ENCODE measurements at places on chromosomes 12 and 14. TPM values are rescaled to one million over a fixed set of nuclear protein-coding genes. Genes with fewer than 3 reads are reported as not detected.

Gene GAPDH
- polyA plus RNA-seq = 5,430 TPM

Gene REM2
- 0.24 TPM for polyA plus RNA-seq

Gene CLEC6A
- not detected for polyA plus RNA-seq

Gene STON2
- polyA plus RNA-seq = 16.6 TPM

Gene GSC
- polyA plus RNA-seq = 0.33 TPM

Gene MMP17
- 4.2 TPM for polyA plus RNA-seq

Gene MSI1
- polyA plus RNA-seq = 4.4 TPM

Gene WDR89
- polyA plus RNA-seq = 12.0 TPM

Gene MUCL1
- polyA plus RNA-seq = not detected

Gene RNF212B
- 0.59 TPM for polyA plus RNA-seq

Gene STAC3
- polyA plus RNA-seq = 488 TPM

Gene DHRS2
- 0.11 TPM for polyA plus RNA-seq

Gene MYL2
- 1,082 TPM for polyA plus RNA-seq

Gene KRT81
- not detected for polyA plus RNA-seq

Gene ANAPC7
- 62.4 TPM for polyA plus RNA-seq

Gene GOLGA3
- polyA plus RNA-seq = 40.5 TPM

Gene KLRK1
- 0.58 TPM for polyA plus RNA-seq

Gene RNASE3
- 0.28 TPM for polyA plus RNA-seq

Gene CCDC177
- polyA plus RNA-seq = not detected

Gene SRRM4
- polyA plus RNA-seq = 0.22 TPM

Gene OR4N2
- not detected for polyA plus RNA-seq

Gene P3H3
- polyA plus RNA-seq = 40.3 TPM

Gene SLC10A1
- polyA plus RNA-seq = not detected

Gene TMPRSS12
- 0.04 TPM for polyA plus RNA-seq

Gene SLCO1B1
- polyA plus RNA-seq = not detected

Gene CCDC184
- 3.0 TPM for polyA plus RNA-seq

Gene NPAS3
- polyA plus RNA-seq = 4.0 TPM

Gene NTS
- 0.68 TPM for polyA plus RNA-seq

Gene KRT72
- 0.08 TPM for polyA plus RNA-seq

Gene SMCO3
- polyA plus RNA-seq = 0.13 TPM

Gene SERPINA10
- polyA plus RNA-seq = 0.03 TPM

Gene A2M
- 231 TPM for polyA plus RNA-seq

Gene AQP6
- polyA plus RNA-seq = 0.14 TPM

Gene OVCH1
- 0.54 TPM for polyA plus RNA-seq

Gene TCTN1
- polyA plus RNA-seq = 19.9 TPM

Gene TNS2
- polyA plus RNA-seq = 97.9 TPM

Gene MEG3
- polyA plus RNA-seq = 6,363 TPM

Gene TIMELESS
- 11.9 TPM for polyA plus RNA-seq

Gene DIO3
- polyA plus RNA-seq = 3.1 TPM

Gene SDR9C7
- 0.46 TPM for polyA plus RNA-seq

Gene JKAMP
- polyA plus RNA-seq = 45.8 TPM

Gene LIN7A
- polyA plus RNA-seq = 2.3 TPM
